NCI-H1105 treated with DMSO at 0.1 percent for 48 hours (cell line): ENCODE measurements at places on chromosomes 5 and 9.

DNA sequence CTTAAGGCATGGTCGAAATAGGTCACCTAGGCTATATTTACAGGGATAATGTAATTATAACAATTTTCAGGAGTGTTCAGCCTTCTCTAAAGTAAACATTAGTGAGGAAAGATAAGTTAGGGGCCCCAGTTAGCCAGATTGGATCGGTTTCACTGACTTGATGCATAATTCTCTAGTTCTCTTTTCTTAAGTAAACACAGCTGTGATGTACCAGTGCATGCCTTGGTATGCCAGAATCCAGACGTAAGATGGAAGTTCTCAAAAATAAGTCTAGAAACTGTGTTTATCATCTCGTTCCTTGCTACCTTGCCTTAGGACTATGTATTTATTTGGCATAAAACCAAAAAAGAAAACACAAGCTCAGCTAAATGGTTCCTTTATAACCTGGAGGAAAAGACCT, 442.2 kb upstream of the CLINT1 start:
- DNase-seq, result no peak

GRCh38 chr5:149030392-149030791, 32.5 kb downstream of the SH3TC2 start:
- no peak for DNase-seq

- DNase-seq, result no peak
These were observed 17.0 kb downstream of the EPB41L4B start for GRCh38 chr9:109303900-109304299.

GRCh38 chr5:39209924-39210323, 9.4 kb downstream of the FYB1 start:
- no peak for DNase-seq

GRCh38 chr9:81292056-81292805, 397.1 kb downstream of the TLE1 start:
- DNase-seq, result no peak

DNA sequence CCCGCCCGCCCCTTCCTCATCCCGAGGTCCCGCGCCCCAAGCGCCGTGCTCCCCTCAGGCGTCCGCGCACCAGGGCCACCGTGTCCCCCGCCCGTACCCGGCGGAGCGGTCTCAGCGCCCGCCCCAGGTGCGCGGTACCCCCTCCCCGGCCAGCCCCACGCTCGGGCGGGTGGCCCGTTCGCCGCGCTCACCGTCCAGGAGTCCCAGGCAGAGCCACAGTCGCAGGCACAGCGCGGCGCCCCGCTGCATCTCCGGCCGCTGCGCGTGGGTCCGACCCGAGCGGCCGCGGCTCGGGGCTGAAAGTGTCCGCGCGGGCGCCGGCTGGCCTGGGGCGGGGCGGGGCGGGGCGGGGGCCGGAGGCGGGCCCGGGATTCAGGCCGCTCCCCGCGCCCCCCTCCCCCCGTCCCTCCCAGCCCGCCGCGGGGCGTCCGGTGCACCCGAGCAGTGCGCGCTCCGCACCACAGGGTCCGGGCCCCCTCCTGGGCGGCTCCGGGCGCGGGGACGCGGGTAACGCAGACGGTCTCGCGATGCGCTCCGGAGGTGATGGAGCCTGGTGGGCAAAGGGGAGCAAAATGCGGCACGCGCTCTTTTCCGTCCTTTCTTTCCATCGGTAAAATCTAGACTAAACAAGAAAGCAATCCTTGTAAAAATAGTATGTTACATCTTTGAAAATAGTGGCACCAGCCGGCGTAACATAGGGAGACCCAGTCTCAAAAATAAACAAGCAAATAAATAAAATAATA, at the start of gene FLT4:
TSS of gene FLT4 (minus strand) at position 304 of the 743 bp plus-strand sequence. CDS start at position 249, 55 bp downstream.
- DNase-seq, result no peak

DNA sequence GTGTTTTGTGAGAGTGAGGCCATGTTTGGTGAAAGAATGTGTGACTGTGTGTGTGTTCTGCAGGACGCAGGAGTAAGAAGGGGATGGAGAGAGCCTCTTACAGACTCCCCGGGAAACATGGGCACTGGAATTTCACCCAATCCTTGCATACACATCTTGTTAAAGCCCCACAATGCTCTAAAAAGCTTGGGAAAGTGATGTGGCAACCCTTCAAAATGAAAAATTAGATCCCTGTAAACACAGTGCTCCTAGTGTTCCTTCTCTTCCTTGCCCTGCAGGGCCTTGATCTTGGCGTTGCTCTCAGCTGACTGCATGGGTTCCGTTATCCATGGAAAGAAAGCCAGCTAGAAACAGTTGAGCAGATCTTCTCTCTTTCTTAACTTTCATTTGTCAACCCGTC, 701.7 kb downstream of the SEMA5A start:
- DNase-seq, result no peak

- no peak for DNase-seq
These were observed 14.2 kb downstream of the HOMER1 start for GRCh38 chr5:79499640-79500273.
